ENCODE measurements at places on chromosomes 1 and 21.

- no peak for DNase-seq
These were observed 37.5 kb upstream of the LAPTM5 start for GRCh38 chr1:30795026-30795425.

- no peak for DNase-seq
These were observed 68.0 kb upstream of the AKT3 start for GRCh38 chr1:243917863-243918565.

GRCh38 chr1:66723985-66724384, 28.3 kb upstream of the DYNLT5 start:
- DNase-seq, result peak; percentile 48

GRCh38 chr1:7278827-7279765, 492.0 kb upstream of the VAMP3 start:
- no peak for DNase-seq

DNA sequence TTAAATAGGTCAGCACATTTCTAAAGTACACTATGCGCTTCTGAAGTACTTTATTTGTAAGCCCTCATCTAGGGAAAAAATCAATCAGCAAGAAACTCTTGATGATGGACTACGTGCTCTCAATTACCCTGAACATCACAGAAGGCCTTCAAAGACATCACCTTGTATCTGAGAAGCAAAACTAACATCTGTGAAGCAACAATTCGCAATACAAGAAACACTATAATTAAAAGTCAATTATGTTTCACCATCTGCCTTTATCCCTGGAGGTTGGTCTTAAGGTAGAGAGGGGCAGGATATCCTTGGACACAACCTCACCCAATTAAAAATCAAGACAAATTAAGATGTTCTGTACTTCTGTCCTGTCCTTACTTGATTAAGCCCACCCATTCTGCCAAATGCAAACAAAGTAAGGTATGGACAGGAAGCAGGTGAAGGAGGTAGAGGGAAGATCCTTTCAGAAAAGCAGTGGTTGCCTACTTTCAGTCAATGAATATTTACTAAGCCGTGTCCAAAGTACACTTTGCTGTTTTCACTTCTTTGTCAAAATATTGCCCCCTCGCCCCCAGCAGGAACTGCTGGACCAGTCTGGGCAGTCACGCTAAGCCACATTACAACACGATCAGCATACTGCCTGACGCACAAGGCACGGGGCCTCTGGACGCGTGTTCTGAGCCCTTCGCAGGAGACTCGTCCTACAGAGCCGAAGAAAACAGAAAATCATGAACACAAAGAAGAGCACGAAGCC, 887 bp downstream of the SLC19A2 start:
- peak; percentile 20 for DNase-seq

DNA sequence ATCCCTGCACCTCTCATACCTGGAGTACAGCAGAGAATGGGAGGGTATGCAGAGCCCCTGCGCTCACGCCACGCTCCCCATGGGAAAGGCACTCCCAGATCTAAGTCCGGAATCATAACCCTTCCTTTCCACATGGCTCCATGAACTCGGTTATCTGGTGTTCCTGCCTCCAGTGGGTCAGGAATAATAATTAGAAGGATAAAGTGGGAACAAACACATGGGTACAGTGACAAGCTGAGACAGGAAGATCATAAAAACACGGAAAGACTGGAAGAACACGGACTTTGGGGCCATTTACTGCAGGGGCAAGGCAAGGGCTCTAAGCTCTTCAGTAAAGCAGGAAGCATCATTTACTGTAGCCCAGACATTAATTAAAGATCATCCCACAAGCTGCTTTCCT, 48.6 kb downstream of the FOXO6 start:
- DNase-seq, result no peak

GRCh38 chr1:156198831-156199349, 5.0 kb downstream of the SLC25A44 start:
- DNase-seq, result no peak

DNA sequence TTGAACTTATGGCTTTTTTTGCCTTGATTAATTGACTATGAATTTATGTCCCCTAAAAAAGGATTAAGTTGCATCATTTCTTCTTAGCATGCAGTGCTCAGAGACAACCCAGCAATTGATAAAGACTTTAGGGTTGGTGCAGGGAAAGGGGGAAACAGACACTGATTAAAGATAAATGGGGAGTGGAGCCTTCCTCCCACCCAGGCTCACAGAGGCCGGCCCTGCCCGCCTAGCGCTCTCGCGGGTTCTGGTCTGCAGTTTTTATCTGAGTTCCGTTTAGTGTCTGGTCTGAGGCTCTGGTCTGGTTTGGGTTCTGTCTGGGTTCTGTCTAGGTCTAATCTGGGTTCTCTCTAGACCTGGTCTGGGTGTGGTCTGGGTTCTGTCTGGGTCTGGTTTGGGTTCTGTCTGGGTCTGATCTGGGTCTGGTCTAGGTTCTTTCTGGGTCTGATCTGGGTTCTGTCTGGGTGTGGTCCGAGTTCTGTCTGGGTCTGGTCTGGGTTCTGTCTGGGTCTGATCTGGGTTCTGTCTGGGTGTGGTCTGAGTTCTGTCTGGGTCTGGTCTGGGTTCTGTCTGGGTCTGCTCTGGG, 48.1 kb downstream of the ABCG1 start:
- no peak for DNase-seq

- DNase-seq, result peak; percentile 62
These were observed 145.0 kb upstream of the DUSP10 start for GRCh38 chr1:221886743-221887414.

DNA sequence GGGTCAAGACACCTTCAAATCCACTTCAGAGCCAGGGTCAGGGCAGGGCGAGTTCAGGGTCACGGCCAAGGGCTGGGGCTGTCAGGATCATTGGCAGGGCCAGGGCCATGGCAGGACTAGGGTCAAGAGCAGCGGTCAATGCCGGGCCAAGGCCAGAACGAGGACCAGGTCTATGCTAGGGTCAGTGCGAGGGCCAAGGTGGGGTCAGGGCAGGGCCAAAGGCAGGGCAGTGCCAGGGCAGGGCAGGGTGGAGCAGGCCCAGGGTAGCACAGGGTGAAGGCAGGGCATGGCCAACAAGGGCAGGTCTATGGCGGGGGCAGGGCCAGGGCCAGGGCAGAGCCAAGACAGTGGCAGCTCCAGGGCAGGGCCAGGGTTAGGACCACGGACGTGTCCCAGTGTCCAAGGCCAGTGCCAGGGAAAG, 154.0 kb downstream of the LIPI start:
- no peak for DNase-seq
